ENCODE measurements at places on chromosomes 13 and 19.

- DNase-seq = no peak
Measured at GRCh38 chr13:50847501-50847900, 4.0 kb upstream of the DLEU7 start.

DNA sequence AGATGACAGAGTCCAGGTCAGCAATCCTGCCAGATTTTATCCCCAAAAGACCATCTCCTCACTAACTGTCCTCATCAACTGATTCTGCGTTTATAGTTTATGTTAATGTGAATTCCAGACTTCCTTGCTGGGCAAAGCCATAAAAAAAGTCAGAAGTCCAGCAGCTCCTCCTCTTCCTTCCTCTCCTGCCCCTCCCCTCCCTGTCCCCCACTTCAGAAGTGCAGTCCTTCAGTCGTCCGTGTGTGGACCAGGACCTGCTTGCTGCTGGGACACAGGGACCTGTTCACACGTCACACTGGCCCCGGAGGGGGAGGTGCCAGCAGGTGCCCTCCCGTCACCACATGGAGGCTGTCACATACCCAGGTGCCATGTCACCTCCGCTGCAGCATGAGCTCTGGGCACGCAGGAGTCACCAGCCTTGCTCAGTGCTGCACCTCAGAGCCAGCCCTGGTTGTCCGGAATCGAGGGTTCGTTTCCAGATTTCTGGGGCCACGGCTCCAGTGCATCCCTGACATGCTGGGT is 4.0 kb upstream of the MCF2L start:
- no peak for DNase-seq

DNA sequence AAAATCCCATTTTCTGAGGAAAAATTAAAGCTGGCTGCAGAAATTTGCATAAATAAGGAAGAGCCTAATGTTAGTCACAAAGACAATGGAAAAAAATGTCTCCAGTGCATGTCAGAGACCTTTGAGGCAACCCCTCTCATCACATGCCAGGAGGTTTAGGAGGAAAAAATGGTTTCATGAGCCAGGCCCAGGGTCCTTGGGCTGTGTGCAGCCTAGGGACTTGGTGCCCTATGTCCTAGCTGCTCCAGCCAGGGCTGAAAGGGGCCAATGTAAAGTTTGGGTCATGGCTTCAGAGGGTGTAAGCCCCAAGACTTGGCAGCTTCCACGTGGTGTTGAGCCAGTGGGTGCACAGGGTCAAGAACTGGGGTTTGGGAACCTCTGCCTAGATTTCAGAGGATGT is 1252.6 kb downstream of the PCDH9 start:
- DNase-seq = no peak

- no peak for DNase-seq
Measured at GRCh38 chr13:26967119-26968038, 204.2 kb downstream of the USP12 start.

GRCh38 chr13:90105849-90106496 is 1241.5 kb upstream of the MIR17HG start:
- no peak for DNase-seq

DNA sequence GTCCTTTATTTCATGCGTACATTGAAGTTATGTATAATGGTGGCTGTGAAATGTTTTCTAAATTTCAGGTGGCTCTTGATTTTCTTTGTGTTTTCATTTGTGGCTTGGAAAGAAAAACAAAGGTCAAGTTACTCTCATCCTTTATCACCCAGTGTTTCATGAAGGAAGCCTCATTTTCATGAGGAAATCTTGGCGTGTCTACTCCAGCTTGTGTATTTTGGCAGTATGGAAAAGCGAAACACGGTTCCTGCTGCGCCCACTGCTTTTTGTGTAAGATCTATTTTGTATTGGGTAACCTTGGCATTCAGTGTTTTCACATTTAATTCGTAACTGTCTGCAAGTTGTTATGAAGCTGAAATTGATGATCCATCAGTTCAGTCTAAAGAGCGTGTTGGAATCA is 147.0 kb upstream of the RNF113B start:
- no peak for DNase-seq

- DNase-seq = no peak
Measured at GRCh38 chr19:45218911-45219743, 26.1 kb downstream of the EXOC3L2 start.

DNA sequence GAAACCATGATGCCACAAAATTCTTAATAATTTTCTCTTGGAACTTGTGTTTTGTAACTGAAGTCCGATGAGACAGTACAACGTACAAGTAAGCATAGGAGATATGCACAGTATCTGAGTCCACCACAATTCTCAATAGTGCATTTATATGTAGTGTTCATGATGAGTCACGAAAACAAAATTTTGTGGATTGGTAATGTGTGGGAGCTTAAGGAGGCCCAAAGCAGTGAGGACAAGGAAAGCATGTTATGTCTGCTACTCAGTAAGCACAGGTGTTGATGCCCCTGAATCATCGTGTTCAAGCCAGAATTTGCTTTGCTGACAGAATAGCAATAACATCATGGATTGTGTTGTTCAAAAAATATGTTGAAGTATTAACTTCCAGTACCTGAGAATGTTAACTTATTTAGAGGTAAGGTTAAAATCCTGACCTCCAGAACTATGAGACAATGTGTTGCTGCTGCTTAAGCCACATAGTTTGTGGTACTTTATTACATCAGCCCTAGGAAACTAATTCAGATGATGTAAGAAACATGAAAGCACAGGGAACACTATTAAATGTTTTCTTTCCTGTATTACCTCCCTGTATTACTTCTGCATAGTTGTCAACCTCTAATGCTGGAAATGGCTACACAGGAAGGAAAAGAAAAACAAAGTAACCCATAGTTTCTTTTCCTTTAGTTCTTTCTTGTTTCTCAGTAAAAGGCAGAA is 201.3 kb downstream of the SLITRK6 start:
- DNase-seq = no peak

DNA sequence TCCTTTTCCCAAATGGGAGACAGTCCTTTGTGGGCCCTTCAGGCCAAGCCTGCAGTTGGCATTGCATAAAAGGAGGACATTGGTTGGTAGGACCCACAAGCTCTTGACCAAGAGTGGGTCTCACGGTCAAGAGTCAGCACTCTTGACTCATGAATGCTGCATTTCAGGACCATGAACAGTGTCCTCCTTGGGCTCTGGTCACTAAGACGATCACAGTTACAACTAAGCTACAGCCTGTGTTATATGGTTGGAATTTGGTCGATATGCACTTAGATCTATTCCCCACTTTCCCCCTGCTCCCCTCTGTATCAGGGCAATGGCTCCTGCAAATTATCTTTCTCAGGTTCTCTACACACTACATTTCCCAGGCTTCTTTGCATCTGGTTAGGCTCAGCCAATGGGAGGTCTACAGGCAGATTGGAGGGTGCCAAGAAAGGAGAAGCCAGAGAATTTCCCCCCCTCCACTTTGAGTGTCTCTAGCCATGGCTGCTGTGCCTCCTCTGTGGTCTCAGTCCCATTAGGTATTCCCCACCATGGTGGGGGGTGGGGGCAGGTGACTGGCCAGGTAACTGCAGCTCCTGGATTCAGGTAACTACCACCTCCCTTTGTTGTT is 3.1 kb upstream of the OLFM2 start:
- no peak for DNase-seq

DNA sequence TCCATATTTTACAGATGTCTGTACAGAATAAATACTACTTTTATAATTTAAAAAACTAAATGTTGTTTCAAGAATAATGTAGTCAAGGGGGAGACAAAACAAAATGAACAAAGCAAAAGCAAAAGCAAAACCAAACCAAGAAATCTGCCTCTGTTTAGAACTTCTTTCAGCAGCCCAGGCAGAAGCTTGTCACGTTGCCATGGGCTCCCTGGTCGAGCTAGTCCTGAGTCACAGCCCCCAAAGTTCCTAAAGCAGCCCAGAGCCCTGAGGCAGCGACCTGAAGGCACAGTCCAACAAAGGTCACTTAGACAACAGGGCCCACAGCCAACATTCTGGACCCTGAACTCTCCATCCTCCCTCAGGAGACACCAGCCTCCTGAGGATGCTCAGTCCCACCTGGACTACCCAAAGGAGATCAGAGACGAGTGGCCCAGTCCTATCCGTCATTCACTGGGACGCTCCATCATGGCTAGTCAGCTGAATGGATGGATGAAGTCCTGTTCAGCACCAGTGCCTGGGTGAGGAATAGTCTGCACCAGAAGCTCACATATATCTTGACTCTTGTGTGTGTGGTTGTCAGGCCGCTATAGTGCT is 41.7 kb downstream of the SIAH3 start:
- DNase-seq = no peak

- no peak for DNase-seq
Measured at GRCh38 chr19:50705422-50706019, 14.1 kb downstream of the SHANK1 start.

DNA sequence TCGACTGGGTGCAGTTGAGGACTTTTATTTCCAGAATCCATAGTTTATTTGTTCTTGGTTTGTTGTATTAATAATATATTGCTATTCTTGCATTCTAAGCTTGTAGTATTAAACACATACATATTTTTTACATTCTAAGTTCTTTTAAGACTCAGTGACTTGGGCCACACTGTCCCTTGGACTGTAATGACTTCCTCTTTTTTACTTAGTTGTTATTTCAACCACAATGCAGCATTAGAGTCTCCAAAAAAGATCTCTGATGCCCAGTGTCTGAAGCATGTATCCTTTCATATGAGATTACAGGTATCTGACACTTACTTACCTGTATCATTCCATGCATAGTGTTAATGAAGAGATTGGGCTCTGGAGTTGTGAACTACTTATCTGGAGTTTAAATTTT is 864.9 kb upstream of the PCDH20 start:
- DNase-seq = no peak

- no peak for DNase-seq
Measured at GRCh38 chr13:110700641-110701040, 5.3 kb downstream of the CARS2 start.

DNA sequence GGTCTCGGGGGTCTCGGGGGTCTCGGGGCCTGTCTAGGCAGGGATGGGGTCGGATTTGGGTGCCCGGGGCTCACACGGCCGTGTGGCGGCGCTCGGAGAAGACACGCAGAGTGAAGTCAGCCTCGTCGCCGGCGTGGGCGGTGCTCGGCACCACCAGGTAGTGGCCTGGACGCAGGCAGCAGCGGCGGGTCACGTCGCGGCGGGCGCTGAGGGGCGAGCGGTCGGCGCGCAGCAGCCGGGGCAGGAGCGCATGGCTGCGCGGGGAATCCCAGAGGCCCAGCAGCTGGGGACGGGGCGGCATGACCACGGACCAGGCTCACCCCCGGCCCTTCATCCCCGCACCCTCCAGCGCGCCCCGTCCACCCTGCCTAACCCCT is 8.2 kb downstream of the CAPN12 start:
- no peak for DNase-seq

GRCh38 chr13:41111454-41111853 is 21.1 kb downstream of the KBTBD6 start:
- no peak for DNase-seq

GRCh38 chr13:48144413-48145035 is 49.6 kb upstream of the MED4 start:
- DNase-seq = no peak

- no peak for DNase-seq
Measured at GRCh38 chr19:28631961-28632360, 581.0 kb downstream of the UQCRFS1 start.

DNA sequence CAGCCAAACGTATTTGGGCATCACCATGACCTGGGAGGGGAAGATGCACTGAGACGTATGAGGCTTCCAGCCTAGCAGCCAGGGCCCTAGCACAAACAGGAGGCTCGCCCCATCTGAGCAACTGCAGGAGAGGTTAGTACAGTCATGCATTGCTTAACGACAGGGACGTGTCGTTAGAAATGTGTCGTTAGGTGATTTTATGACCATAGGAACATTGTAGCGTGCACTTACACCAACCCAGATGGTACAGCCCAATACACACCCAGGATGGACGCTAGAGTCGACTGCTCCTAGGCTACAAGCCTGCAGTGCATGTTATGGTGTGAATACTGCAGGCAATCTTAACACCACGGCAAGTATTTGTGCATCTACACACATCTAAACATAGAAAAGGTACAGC is 9.3 kb downstream of the CD177 start:
- no peak for DNase-seq

DNA sequence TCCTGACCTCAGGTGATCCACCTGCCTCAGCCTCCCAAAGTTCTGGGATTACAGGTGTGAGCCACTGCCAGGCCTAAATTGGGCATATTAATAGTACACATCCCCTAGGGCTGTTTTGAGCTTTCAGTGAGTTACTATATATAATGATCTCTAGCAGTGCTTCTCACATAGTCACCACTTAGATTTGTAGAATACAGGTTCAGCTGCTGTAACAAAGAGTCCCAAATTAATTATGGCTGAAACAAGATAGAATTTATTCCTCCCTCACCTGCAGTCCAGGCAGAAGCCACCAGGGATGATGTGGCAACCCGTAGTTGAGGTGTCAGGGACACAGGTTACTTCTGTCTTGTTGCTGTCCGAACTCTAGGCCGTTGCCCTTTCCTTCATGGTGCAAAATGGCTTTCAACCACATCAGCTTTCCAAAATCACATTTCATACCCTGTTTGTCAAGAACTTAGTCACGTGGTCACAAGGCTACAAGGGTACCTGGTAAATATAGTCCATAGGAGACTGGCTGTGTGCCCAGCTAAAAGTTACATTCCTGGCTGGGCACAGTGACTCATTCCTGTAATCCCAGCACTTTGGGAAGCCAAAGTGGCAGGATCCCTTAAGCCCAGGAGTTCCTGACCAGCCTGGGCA is 2.9 kb downstream of the PROSER3 start:
- DNase-seq = no peak

DNA sequence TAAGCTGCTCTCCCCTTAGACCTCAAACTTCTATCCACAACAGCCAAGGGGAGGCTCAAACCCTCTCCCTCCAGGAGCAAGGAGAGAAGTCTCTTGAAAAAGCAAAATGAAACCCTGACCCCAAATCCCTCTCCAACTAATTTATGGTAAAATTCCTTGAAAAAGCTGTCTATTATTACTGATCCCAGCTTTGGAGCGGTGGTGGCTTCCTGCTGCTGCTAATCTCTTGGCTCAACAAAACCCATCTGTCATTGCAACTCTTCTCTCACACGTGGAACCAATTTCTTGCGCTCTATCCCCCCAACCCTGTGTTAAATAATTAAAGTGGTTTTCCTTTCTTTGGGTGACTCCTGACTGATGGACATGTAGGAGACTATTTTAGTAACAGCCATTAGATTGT is 64.1 kb upstream of the OXGR1 start:
- no peak for DNase-seq

DNA sequence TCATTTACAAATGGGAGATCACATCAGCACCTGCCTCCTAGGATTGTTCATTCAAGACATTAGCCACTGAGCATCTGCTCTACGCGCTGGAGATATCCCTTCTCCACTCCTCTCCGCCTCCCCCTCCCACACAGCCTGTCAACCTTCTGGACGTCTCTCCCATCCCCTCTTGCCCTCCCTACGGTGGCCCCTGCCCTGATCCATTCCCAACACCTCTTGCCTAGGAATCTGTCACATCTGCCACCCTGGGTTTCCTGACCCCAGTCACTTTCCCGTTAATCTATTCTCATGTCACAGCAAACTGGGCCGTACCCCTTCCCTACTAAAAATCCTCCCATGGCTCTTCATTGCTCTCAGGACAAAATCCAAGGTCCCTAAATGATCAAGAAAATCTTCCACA is 10.3 kb downstream of the DYRK1B start:
- DNase-seq = no peak
